Endodermal cell (in vitro differentiated cells): ENCODE measurements at places on chromosomes 4 and X.

DNA sequence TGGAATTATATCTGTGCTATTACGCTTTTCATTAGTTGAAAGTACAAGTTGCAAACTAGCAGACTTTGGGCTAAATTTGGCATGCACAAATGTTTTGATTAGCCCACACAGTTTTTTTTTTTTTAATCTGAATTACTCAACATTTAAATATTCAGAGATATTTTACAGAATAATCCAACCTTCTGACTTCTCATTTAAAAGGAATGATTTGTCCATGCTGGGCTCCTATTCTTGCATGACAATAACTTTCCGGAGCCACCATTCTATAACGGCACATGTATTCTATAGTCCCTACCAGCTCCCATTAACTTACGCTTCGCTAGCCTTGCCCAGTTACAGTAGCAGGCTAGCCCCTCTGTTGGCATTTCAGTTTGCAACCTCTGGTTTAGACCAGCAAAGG is 219.3 kb upstream of the FTHL17 start:
- no peak for DNase-seq

DNA sequence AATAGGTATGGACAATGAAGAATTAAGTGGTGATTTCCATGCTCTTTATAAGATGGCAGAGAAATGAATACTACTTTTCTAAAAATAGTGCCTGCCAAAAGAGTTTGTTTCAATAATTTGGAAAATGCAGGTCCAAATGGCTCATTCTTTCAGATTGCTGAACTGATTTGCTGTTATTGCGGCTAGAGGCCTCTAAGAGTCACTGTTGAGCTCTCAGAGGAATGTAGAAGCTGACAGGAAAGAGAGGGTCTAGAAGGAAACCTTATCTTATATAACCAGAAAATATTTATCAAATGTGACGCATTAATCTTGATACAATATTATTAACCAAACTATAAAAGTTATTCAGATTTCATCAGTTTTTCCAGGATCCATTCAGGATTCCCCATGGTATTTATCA is 65.7 kb upstream of the PAGE1 start:
- DNase-seq: no peak

GRCh38 chr4:7335344-7336066 is 99.2 kb downstream of the PSAPL1 start:
- peak; percentile 98 for DNase-seq

DNA sequence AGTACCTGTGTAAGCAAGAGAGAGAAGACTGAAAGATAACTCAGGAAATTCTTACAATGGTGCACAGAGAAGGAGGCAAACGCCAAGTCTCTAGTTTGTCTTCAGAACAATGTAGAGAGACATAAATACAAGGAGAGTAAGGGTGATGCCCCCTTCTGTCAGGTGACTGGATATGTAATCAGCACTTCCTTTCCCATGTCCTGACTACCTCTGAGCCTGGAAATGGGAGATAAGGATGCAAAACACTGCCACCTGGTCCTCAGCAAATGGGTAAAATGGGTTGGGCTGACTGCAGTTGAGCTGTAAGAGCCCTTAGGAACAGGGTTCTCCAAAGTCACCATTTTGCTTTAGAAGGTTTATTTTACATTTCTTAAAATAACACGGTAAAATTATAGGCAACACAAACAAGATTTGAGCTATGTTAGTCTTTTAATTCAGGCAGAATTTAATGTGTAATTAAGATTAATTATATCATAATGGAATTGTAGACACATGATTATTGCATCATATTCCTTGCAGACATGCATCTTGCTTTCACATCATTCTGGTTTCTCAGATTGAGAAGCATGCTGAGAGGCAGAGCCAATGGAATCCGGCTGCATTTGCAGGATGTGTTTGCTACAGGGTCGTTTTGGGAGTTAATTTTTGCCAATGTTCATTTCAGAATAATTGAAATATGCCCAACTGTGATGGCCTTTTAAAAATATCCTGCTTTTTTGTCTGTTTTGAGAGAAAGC is 37.2 kb upstream of the ARX start:
- DNase-seq: peak; percentile 72

DNA sequence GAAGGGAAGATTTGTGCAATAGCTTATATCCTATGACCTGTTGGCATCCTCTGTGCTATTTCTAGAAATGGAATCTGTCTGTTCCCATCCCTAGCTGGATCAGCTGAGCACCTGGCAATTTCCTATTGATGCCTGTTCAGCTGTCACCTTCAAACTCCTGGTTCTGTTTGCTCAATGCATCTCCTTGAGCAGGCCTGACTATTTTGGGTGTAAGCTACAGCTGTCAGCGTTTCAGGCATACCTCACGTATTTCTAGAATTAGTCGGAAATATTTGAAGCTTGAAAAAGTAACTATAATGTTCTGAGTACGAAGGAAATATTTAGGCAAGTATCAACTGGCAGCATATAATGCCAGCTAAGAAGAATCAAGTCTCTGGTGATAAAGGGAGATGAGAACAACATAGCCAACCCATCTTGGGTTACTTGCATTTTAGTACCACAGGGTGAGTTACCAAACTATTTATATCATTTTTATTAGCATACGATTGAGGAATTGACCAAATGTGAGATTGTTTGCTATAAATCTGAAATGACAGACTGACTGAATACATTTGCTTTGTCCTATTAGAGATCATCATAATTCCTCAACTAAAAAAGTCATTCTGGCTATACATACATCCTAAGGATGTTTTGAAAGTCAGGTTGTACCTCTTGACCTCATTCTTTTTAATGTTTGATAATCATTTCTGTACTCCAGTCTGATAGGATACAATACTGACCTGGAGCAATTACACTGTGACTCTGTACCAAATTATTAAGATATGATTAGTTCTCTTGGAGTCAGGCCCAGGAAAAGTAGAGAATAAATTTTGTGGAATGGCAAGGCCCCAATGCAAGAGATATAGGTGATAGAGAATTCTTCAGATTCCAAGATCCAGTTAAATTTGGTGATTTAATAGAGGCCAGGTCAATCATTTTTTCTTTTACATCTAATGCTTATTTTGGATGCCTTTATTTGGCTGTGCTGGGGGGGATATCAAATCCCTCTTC is 36.4 kb upstream of the PLAC1 start:
- DNase-seq: no peak

- peak; percentile 74 for DNase-seq
Measured at GRCh38 chr4:163988865-163989264, 494.4 kb downstream of the TMA16 start.

GRCh38 chrX:39168609-39169008 is 367.4 kb downstream of the MID1IP1 start:
- DNase-seq: no peak

DNA sequence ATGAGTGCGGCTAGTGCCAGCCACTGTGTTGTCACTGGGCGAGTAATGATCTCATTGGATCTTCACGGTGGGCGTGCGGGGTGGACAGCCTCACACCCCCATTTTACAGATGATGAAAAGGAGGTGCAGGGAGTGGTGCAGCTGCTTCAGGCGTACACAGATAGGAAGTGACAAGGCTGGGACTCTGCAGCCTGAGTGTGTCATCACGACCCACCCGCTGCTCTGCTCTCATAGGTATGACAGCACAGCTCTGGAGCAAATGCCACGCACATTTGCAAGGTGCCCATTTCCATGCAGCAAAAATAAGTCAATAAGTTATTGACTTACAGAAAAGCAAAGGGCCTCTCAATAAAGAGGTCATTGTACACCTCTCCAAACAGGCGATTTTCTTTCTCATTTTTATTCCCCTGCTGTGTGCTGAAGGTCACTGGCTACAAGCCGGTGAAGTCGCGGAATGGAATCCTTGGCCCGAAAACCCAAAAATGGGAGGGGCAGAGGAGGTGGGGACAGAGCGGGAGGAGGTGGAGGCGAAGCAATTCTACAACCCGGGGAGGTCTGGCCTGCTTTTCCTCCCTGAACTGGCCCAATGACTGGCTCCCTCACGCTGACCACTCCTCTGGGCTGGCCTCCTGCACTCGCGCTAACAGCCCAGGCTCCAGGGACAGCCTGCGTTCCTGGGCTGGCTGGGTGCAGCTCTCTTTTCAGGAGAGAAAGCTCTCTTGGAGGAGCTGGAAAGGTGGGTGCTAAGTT is at the start of gene SOD3:
SOD3 (plus strand) TSS at position 658 of the 750 bp plus-strand sequence. CDS start 3,949 bp downstream, outside the sequence.
- peak; percentile 93 for DNase-seq

GRCh38 chr4:108205859-108206258 is 37.1 kb upstream of the LEF1 start:
- DNase-seq: no peak

DNA sequence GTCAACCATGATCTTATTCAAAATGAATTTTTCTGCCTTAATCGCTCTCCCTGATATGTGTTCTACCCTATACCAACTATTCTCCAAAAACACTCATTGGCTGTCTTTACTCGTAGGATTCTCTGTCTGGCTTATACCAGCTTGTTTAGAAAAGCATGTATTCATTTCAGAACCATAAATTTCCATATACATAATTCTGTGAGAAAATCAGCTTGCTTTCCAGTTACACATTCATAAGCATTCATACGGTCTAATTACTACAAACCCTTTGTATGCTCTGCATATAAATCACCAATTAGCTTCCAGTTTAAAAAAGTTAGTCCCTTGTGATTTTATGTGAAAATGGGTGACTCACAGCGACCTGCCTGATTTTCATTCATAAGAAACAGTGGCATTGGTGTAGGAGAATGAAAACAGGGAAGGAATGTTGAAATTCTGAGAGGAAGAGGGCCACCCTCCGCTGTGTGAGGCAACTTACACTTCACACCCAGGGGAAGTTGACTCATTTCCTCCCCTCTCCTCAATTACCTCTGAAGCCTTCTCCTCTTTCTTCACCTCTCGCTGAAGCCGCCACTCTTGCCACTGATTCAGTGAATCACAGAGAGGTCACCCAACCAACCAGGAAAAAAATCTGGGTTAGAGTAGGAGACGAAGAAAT is 63.3 kb downstream of the MEPE start:
- DNase-seq: peak; percentile 83

- DNase-seq: no peak
Measured at GRCh38 chr4:89100853-89101252, 10.5 kb upstream of the TIGD2 start.

GRCh38 chr4:45663003-45663402 is 460.9 kb downstream of the GABRG1 start:
- DNase-seq: no peak

- no peak for DNase-seq
Measured at GRCh38 chr4:80069837-80070731, 2.9 kb downstream of the ANTXR2 start.

DNA sequence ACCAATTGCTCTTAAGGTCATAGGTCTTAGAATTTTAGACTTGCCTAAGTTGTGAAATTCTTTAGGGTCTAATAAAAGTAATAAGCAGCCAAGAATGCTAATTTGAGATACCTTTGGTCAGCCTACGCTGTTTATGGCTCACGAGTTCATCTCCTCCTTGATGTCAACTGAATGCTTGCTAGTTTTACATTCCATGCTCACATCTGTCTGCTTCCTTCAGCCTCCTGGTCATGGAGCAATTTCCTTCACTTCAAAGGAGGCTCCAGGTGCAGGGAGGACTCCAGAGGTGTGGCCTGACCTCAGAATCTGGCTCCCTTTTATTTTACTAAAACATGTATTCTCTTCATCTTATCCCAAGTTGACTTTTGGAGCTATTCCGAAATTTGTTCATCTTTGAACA is 23.3 kb upstream of the LNX1 start:
- peak; percentile 74 for DNase-seq

DNA sequence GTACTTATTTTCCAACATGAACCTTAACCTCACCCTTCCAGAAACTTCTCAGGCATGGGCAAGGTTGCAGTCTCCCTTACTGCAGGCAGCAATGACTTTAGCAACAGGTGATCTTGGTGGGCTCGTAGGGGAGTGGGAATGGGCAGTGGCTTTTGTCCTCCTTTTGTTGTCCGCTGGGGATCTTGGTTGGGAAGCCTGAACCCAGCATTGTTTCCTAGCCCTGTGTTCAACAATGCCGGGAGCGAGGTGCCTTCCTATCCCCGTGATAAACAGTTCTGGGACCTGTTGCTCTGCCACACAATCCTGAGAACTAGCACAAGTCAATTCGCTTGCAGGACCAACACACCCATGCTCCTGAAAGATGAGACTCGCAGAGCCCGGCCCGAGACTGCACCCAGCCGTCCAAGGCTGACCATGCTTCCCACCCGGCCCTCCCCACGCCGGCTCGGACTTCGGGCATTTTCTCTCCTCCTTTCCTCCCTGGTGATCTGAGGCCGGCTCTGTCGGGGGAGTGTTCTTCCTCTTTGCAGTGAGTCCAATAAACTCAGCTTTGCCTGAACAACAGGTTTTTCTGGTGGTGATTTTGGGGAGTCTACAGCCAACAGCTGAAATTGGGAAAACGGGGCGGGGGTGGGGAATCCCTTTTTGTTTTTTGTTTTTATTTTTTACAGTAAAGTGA is 20.2 kb downstream of the IRAK1 start:
- DNase-seq: no peak

- DNase-seq: no peak
Measured at GRCh38 chr4:673349-674091, 556 bp downstream of the ATP5ME start.

GRCh38 chr4:86890790-86891189 is 1.4 kb downstream of the C4orf36 start:
- DNase-seq: no peak

DNA sequence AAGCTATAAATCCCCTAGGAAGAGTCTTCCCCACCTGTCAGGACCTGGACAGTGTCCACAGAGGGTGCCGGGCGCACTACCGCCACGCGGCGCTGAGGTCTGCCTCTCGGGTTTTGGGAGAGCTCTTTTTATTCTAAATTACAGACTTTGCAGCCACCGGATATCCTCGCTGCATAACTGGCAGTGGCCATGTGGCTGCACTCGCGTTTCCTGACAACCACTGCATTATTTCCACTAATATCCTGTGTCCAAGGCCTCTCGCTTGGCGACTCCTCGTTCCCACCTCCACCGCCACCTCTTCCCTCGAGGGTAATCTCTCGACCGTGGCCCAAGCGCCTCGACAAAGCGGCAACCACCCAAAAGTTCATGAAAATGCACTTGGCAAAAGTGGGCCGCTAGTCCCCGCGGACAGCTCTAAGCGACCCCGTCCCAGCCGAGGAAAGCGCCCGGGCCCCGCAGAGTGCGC is 512 bp upstream of the TMEM131L start:
- no peak for DNase-seq

GRCh38 chr4:39649639-39650265 is 11.1 kb upstream of the SMIM14 start:
- no peak for DNase-seq

DNA sequence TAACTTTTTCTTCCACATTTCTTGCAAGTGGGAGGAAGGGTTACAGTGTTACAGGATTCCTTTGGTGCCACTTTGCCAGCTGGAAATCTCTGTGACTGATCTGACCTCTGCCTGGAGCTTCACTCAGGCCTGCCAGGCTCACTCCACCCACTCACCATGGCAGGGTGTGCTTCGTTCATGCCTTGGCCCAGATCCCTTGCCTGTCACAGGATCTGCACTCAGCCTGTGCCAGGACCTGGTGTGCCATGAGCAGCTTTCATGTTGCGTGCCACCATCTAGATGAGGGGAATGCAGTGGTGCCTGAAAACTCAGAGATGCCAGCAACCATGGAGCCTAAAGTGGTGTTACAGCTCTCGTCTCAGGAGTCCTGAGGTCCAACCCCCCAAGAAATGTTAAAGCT is 2596.4 kb downstream of the PCDH7 start:
- no peak for DNase-seq

GRCh38 chrX:110442635-110443034 is 84.0 kb downstream of the RTL9 start:
- peak; percentile 79 for DNase-seq

GRCh38 chr4:177401658-177402273 is 40.5 kb downstream of the AGA start:
- DNase-seq: no peak

- DNase-seq: no peak
Measured at GRCh38 chrX:102042372-102043325, 82.8 kb upstream of the TCEAL2 start.

GRCh38 chr4:146245246-146245645 is 30.9 kb downstream of the REELD1 start:
- DNase-seq: no peak
